NCI-H2029 treated with DMSO at 0.1 percent for 48 hours (cell line): ENCODE measurements at places on chromosomes 7 and 10.
A peak's percentile ranks its signal among the peaks of the same experiment; 100 is the strongest.

- no peak for DNase-seq
Measured at GRCh38 chr7:2445047-2445446, 31.2 kb downstream of the GRIFIN start.

DNA sequence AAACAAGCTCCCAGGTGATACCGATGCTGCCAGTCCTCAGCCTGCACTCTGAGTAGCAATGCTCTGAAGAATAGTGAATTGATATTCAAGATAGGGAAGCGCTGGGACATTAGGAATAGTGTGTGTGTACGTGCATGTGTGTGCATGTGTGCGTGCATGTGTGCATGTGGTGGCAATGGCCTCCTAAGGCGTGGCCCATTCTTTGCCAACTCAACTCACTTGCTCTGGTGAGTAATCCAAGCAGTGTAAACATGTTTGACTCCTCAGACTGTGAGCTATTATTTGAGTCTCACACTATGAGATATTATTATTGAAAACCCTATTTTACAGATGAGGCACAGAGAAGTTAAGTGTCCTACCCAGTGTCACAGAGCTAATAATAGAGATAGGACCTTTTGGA is 186.6 kb downstream of the RAB11FIP2 start:
- no peak for DNase-seq

DNA sequence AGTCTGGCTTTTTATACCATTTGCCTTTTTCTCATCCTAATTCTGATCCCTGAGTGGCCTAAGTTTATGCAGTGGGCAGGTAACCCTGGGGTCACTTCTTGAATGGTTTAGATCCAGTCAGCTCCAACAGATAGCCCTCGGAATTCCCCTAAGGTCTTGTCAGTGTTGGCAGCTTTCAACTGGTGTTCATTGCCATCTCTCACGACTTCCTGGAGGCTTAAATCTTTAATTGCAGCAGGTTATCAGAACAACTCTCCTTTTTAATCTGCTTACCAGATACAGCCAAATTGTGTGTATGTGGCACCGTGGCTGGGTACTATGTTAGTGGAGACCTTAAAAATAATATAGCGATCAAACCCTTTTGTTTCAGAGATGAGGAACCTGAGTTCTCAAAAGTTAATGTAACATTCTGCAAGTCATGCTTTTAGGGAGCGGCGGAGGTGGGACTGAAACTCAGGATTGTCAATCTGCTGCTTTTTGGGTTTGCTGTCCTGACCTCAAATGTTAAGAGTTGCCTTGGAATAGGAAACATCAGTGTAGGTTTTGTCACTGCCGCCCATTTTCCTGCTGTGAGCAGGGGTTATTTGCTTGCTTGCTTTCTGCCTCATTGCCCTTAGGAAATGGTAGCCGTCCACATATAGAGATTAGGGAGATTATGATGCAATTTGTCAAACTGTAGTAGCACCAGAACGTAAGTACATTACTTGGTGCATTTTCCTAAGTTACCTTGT is 818 bp downstream of the DLD start:
- no peak for DNase-seq

DNA sequence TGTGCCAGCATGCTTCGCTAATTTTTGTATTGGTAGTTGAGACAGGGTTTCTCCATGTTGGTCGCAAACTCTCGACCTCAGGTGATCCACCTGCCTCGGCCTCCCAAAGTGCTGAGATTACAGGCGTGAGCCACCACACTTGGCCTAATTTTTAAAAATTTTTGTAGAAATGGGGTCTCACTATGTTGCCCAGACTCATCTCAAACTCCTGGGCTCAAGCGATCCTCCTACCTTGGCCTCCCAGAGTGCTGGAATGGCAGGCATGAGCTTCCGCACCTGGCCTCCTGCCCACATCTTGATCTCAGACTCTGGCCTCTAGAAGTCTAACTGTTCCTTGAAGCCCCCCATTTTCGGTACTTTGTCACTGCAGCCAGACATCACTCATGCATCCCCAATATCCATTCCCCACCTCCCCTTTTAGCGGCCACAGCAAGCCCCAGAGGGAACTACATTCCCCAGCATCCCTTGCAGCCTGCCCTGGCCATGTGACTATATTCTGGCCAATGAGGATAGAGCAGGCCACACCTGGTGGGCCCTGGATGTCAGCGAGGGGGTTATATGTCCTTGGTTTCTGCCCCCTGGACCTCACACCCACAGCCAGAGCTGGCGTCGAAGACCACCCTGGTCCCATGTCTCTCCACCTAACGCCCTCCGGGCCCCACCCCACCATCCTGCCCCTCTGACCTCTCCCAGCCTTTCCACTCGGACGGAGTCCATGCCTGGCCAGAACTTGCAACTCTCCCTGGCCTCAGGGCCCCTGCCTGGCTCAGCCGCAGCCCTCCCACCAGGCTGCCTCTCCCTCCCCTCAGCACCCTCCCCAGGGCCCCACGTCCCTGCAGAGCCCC is 33.8 kb downstream of the MICALL2 start:
- DNase-seq, result no peak

GRCh38 chr7:104791080-104791479 is 222.9 kb upstream of the KMT2E start:
- peak; percentile 20 for DNase-seq

- no peak for DNase-seq
Measured at GRCh38 chr7:72099784-72100183, 312.4 kb downstream of the CALN1 start.

GRCh38 chr10:17805330-17805729 is 3.8 kb upstream of the MRC1 start:
- no peak for DNase-seq

DNA sequence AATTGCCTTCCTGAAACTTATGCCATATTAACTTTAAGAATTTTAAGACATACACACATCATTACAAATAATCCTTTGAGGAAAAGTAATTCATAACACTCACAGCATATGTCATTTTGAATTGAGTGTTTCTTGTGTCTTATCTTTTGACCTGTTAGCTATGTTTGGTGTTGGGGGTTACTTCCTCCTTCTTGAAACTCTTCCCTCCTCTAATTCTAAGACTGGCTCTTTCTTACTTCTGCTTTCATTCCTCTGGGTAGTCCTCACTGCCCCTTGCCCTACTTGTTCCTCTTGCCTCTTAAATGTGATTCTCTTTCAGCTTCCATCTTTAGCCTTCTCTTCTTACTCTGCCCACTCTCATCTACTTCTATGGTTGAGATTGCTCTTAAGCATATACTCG is 28.3 kb upstream of the PIP4K2A start:
- DNase-seq, result no peak

- no peak for DNase-seq
Measured at GRCh38 chr10:29239569-29240472, 49.0 kb upstream of the LYZL1 start.

DNA sequence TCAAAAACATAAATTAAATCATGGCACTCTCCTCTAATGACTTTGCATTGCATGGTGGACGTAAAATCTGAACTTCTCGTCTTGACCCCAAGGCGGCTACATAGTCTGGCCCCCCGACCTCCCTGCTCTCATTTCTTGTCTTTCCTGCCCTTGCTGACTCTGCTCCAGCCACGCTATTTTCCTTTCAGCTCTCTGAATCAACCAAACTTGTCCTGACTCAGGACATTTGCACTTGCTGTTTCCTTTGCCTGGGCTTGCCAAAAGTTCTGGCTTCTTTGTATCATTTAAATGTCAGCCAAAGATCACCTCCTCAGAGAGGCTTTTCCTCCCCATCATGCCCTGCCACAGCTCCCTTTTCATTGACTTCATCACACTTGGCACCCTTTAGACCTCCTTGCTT is 107.7 kb upstream of the NFE2L3 start:
- DNase-seq, result no peak
